ENCODE measurements at places on chromosomes 16 and 17.

- DNase-seq = no peak
Measured at GRCh38 chr17:78506454-78507309, 70.5 kb downstream of the DNAH17 start.

DNA sequence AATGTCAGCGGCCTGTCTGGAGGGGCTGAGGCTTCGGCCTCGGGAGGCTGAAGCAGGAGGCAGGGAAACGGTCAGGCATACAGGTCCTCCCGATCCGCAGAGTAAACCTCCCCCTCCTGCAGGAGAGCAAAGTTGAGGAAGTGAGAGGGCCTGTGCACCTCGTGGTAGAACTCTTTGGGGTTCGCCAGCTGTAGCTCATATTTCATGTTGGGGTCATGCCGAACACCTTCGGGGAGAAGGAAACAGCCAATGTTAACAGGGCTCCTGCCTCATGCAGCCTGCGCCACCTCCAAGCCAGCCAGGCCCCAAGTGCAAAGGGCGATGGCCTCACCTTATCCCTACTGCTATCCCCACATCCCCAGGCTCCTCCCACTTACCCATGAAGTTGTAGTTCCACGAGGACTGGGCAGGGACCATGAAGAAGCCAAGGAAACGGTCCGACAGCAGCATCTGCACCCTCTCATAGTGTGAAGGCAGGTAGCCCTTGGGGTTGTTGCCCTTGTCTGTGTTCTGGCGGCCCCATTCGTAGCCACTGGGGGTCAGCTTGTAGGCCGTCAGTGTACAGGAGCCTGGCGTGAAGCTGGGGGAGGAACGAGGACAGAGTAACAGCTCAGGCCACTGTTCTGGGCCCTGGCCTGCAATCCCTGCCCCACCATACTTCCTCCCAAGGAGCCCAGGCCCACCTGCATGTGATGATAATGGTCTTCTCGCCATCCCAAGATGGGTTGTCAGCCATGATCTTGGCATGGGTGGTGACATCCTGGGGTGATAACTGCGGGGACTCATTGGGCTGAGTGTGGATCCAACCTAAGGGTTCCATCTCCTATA, 1.3 kb upstream of the RILP start:
- no peak for DNase-seq

GRCh38 chr17:17626151-17626805, 34.8 kb upstream of the PEMT start:
- no peak for DNase-seq

DNA sequence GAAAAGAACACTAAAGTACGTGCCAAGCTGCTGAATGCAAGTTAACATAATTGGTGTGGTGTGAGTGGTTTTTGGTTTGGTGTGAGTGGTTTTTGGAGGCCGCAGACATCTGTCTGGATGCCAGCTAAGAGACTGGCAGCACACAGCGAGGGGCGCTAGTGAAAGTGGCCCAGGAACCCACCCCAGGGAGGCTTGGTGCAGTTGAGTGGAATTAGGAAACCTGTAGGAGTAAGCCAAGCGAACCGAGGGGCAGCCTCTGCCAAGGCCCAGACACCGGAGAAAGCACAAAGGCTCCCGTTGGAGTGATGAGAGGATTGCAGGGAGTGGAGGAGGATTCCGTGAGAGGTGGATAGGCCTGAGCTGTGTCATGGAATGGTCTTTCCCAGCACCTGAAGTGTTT, 24.6 kb upstream of the SLC5A11 start:
- no peak for DNase-seq

GRCh38 chr16:10754941-10755340, 11.3 kb downstream of the NUBP1 start:
- no peak for DNase-seq

DNA sequence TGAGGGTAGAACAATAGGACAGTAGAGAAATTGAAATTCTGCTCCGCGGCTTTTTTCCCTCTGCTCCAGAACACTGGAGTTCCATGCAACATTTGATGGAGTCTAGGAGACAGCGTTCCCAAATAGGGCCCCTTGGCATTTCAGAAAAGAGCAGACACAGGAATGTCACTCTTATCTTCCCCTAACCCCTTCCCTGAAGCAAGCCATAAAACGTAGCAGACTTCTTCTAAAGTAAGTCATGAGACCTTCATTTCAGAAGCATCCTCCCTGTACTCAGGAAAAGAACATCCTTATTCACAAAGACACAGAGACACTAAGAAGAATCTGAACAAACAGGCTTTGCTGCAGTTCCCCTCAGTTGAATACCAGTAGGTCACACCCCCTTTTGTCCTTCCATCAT, 296.1 kb upstream of the SOX9 start:
- DNase-seq = no peak

- no peak for DNase-seq
Measured at GRCh38 chr17:8898126-8898525, 30.7 kb upstream of the PIK3R6 start.

GRCh38 chr17:81537856-81538555, 9.8 kb downstream of the FSCN2 start:
- no peak for DNase-seq

- DNase-seq = no peak
Measured at GRCh38 chr16:52729731-52730130, 182.8 kb upstream of the TOX3 start.

DNA sequence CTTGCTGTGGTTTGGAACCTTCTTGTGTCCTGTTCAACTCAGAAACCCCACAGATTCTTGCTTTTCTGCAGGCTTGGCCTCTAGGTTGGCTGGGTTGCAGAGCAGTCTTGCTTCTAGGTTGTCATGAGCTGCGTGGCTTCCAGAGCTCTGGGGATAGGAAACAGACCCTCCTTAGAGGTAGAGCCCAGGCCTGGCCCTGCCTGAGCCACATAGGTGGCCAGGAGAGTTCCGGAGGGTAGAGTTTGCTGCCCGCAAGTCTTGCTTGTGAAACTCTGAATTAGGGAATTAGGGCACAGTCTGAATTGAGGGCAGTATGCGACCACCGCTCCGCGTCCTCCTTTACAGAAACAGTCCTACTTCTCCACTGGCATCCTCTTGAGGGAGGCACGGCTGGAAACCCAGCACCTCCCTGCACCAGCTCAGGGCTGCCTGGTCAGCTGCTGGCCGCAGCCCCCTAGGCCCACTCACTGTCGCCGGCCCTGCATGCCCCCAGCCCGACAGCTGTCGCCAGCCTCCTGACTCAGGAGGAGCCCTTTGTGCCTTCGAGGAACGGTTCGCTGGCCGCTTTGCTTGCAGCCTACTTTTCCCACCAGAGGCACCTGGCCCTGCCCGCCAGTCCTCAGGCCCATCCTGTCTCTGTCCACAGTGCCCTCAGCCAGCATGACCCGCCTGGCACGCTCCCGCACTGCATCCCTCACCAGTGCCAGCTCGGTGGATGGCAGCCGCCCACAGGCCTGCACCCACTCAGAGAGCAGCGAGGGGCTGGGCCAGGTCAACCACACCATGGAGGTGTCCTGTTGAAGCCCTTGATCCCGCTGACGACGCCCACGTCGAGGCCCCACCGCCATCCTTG, 4.3 kb upstream of the SETD6 start:
- DNase-seq = no peak

DNA sequence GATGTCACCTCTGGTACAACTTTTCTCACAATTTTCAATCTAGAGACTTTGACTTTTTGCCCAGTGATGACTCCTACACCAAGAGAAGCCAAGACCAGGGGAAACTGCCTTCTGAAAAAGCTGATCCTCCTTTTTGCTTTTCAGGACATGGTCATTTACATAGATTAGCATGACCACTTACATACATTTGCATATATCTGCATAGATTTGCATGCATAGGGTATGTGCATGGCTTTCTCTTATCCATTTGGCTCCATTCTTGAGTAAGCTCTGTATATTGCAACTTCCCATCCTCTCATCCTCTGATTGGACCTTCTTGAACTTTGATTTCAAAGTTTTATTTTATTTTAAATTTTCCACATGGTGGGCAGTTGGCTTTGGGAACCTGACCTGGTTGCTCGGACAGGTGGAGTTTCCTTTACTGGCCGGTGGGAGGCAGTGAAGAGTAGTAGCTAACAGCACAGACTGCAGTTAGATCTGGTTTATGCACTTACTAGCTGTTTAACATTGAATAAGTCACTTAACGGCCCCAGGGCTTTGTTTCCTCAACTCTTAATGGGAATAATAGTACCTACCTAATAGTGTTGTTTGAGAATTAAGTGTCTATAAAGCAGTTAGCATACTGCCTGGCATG, 92.9 kb downstream of the GPR139 start:
- DNase-seq = no peak

GRCh38 chr16:66616169-66616568, 11.7 kb downstream of the CMTM3 start:
- DNase-seq = no peak

GRCh38 chr17:65514082-65514481, 47.4 kb downstream of the AXIN2 start:
- DNase-seq = no peak

DNA sequence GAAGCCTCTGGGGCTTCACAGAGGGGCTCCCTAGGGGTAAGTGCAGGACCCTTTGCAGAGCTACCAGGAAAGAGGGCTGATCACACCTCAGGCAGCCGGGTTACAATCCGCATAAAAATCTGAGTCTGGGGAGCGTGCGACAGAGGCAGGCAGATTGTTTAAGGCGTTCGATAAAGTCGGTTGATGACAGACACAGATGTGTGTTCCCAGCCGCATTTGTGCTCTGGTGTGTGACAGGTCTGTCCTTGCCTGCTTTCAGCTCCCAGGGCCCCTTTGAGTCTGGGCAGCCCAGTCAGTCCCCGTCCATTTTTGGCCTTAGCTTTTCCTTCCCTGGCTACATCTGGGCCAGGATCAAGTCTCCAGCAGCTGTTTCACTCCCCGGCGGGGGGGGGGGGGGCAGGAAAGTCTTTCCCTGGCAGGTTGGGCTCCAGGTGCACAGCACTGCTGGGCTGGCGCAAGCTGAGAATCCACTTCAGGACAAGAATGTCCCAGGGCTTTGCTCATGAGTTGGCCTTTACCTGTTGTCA, 1.3 kb upstream of the ZACN start:
- DNase-seq = no peak

GRCh38 chr17:13306310-13306962, 288.6 kb upstream of the ELAC2 start:
- DNase-seq = peak; percentile 19

DNA sequence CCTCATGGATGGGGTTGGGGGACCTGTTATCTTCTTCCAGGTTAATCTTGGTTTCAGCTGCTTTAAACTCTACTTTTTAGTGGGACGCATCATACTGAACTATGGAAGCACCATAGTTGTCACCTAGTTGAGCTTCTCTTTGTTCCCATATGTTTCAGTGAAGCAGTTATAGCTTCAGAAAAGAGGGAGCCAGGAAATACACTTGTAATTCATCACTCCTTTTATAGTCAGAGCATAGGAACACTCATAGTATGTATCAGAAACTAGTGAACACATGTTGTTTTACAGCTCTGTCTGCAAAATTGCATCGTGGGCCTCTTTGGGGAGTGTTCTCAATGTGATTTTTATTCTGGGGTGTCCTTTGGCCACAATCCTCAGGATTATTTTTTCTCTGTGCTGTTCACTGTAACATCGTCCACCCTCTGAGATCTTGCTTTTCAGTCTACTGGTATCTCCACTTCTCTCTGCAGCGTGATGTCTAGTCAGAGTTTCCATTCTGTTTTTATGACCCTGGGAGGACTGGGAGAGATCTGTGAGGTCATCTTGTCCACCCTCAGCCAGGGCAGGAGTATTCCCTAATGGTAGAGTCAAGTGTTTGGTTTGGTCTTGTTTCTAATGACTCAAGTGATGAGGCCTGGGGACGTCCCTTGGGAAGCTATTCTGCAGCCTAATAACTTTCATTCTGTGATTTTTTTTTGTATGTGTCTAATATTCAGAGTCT, 585.4 kb downstream of the WWOX start:
- DNase-seq = no peak

GRCh38 chr17:1562176-1562643, 382 bp downstream of the PITPNA start:
- DNase-seq = peak; percentile 33

DNA sequence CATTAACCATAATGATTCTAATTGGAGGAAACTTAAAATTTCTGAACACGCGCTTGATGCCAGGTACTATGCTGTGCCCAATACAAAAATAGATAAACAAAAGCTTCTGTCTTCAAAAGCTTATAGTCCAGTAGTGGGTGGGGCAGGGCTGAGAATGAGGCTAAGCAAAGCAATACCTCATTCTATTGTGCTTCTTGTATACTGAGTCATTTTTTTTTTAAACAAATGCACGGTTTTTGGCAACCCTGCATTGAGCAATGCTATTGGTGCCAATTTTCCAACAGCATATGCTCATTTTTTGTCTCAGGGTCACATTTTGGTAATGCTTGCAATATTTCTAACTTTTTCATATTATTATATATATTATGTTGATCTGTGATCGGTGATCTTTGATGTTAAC, 34.7 kb upstream of the HNF1B start:
- no peak for DNase-seq

GRCh38 chr17:56244268-56244890, 91.1 kb downstream of the ANKFN1 start:
- DNase-seq = no peak

DNA sequence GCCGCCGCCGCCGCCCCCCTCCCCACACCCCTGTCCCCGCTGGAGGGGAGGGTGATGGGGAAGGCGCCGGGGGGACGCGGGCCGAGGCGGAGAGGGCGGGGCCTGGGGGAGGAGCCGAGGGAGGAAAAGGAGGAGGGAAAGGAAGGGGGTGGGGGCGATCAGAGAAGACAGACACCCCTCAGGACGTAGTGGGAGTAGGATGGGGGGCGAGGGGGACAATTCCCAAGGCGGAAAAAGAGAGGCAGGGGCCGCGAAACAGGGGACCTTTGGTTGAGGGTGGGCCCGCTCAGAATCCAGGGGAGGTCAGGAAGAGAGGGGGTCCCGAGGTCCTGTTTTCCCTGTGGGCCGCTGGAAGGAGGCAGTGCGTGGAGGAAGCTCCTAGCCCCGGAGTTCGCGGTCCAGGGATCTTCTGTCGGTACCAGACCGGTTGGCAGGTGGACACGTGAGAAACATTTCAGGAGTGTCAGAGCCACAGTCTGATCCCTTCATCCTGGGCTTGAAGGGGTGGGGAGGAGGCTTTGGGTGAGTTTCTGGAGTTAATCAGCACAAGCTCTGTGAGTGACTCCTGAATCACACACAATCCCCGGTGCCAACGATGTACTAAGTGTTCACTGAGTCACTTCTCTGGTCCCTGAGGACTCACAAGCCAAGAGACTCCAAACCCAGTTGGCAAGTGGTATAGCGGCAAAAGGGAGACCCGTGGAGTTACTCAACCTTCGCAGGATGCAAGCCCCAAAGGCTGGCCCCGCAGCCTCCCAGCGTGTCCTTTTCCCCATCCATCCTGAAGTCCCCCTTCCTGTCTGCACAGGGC, at the start of gene XYLT1:
Gene XYLT1 (minus strand): TSS at position 53 of the 811 bp plus-strand sequence. CDS start 164 bp downstream, outside the sequence.
- no peak for DNase-seq
